Lung (tissue), 17 donors: ENCODE measurements at places on chromosomes 5 and 9.

- H3K4me1 ChIP-seq: no peaks in the 10 kb centered on the region
- no peak for DNase-seq
- no peaks in the 10 kb centered on the region for H3K36me3 ChIP-seq
- H3K27me3 ChIP-seq: no peaks in the 10 kb centered on the region
- H3K27ac ChIP-seq: no peak overlapping the region
These were observed 8.6 kb upstream of the MUSK start for GRCh38 chr9:110659891-110660541.

DNA sequence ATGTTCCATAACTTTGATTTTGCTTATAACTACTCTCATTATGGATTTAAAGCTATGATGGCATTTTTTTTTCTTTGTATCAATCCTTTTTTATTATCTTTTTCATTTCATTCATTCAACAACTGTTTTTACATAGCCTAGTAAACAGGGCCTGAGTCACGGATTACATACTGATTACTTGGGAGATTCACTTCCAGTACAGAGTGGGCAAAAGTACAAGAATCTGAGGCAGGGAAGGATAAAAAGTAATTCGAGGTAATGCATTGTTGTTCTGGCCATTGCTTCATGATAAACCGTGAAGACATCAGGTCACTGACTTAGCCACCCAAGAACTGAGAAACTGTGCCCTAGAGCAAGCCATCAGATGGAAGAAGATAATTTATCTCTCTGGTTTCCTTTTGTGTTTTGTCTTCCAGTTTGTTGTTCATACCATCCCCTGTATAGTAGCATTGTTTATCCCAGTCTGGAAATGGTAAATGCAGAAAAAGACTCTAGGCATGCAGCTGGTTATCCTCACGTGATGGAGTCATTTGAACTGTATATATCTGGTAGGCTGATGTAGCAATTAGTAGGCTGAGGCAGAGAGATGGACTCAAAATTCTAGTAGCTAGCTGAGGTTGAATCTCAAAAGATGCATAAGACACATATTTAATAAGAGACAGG lies 145.6 kb downstream of the CNTLN start:
- no peaks in the 10 kb centered on the region for H3K36me3 ChIP-seq
- H3K27ac ChIP-seq: no peak overlapping the region
- H3K4me1 ChIP-seq: no peaks in the 10 kb centered on the region
- H3K4me3 ChIP-seq: no peak overlapping the region
- DNase-seq: no peak

DNA sequence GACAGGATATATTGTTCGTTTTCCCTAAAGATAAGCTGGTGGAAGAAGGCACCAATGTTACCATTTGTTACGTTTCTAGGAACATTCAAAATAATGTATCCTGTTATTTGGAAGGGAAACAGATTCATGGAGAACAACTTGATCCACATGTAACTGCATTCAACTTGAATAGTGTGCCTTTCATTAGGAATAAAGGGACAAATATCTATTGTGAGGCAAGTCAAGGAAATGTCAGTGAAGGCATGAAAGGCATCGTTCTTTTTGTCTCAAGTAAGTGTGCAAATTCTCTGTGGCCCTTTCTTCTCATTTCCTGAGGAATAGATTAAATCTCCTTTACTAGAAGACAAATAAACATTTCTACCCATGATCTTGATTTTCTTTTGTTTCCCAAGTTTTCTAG lies 38.0 kb downstream of the OSMR start:
- peaks cover 25% of the 10 kb centered on the region for H3K36me3 ChIP-seq
- H3K4me3 ChIP-seq: no peak overlapping the region
- H3K27ac ChIP-seq: no peak overlapping the region
- DNase-seq: no peak
- H3K4me1 ChIP-seq: no peaks in the 10 kb centered on the region

GRCh38 chr5:179268966-179269693 lies 76.1 kb downstream of the ADAMTS2 start:
- no peaks in the 10 kb centered on the region for H3K36me3 ChIP-seq
- no peaks in the 10 kb centered on the region for H3K4me1 ChIP-seq

- DNase-seq: no peak
- peaks cover 6% of the 10 kb centered on the region for H3K4me1 ChIP-seq
- H3K4me3 ChIP-seq: no peak overlapping the region
These were observed 325.4 kb downstream of the TMEM38B start for GRCh38 chr9:106019702-106020101.

DNA sequence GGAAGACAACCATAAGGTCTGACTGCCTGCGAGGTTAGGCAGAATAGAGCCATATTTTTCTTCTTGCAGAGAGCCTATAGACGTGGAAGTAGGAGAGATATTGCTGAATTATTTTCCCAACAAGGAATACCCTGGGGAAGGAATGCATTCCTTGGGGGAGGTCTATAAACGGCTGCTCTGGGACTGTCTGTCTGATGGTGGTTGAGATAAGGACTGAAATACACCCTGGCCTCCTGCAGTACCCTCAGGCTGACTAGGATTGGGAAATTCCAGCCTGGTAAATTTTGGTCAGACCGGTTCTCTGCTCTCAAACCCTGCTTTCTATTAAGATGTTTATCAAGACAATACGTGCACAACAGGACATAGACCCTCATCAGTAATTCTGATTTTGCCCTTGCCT lies 617.5 kb upstream of the GRIN3A start:
- H3K27me3 ChIP-seq: no peaks in the 10 kb centered on the region
- no peaks in the 10 kb centered on the region for H3K36me3 ChIP-seq
- H3K27ac ChIP-seq: no peak overlapping the region

GRCh38 chr9:79256691-79257213 lies 315.0 kb upstream of the TLE4 start:
- no peak overlapping the region for H3K4me3 ChIP-seq
- H3K4me1 ChIP-seq: peaks cover 4% of the 10 kb centered on the region

DNA sequence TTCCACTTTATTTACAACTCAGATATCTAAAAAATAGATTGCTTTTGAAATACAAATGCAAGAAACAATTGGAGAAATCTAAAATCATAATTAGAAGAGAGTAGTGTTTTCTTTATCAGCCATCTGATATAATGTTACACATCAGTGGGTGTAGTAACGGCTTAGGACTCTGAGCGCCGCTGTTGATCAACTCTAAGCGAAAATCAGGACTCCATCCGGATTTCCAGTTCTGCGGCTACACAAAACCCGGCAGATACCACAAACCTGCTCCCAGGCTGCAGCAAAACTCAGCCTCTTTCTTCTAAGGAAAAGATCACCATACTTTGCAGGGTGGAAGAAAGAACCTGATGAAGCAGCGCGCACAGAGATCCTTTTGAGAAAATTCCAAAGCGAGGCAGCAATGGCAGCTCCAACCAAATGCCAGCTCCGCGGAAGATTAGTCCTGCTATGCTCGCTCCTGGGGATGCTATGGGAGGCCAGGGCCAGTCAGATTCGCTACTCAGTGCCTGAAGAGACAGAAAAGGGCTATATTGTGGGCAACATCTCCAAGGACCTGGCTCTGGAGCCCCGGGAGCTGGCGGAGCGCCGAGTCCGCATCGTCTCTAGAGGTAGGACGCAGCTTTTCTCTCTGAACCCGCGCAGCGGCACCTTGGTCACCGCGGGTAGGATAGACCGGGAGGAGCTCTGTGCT lies at the start of gene PCDHGA9:
Gene PCDHGA9, plus strand, starts transcription at position 226 of the 691 bp plus-strand sequence. Its CDS starts 175 bp downstream, at position 401.
- peak within 1 kb of the TSS; percentile 3 for H3K4me3 ChIP-seq
- no peaks in the 10 kb centered on the region for H3K27me3 ChIP-seq
- peaks cover 3% of the 10 kb centered on the region for H3K4me1 ChIP-seq
- DNase-seq: peak; percentile 43
- H3K36me3 ChIP-seq: peaks cover 5% of the 10 kb centered on the region
- no peak within 1 kb of the TSS for H3K27ac ChIP-seq

- no peak overlapping the region for H3K27ac ChIP-seq
- DNase-seq: no peak
- H3K27me3 ChIP-seq: no peaks in the 10 kb centered on the region
- H3K4me1 ChIP-seq: no peaks in the 10 kb centered on the region
- H3K36me3 ChIP-seq: no peaks in the 10 kb centered on the region
These were observed 1.7 kb upstream of the ACSL6 start for GRCh38 chr5:132013006-132013689.

DNA sequence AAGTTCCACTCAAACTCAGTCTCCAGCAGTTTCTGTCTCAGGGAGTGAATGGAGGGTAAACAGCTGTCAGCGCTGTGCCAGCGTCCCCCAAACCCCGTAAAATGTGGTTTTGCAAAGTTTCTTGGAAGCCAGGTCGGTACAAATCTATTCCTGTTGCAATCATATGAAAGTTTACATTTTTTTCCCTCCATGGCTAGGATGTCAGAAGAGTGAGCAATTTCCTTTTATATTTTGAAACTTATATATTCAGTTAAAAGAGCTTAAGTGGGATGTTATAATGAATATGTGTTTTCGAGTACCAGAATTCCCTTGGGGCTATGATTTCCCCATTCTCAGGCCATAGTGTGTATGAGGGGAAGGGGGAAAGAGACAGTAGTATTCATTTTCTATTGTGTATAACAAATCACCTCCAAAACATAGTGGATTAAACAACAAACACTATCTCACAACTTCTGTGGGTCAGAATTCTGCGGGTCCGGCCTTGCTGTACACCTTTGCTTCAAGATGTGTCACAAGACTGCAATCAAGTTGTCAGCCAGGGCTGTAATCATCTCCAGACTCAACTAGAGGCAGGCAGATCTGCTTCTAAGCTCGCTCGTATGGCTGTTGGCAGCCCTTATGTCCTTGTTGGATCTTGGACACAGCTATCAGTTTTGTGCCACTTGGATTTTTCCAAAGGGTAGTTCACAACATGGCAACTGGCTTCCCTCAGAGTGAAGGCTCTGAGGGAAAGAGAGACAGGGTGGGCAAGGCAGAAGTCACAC lies 107.4 kb downstream of the SNX18 start:
- no peak overlapping the region for H3K4me3 ChIP-seq
- peaks cover 14% of the 10 kb centered on the region for H3K4me1 ChIP-seq
- H3K36me3 ChIP-seq: no peaks in the 10 kb centered on the region
- H3K27ac ChIP-seq: no peak overlapping the region
- no peak for DNase-seq

- H3K27ac ChIP-seq: peak overlapping the region; percentile 79
- no peak overlapping the region for H3K4me3 ChIP-seq
- H3K4me1 ChIP-seq: peaks cover 3% of the 10 kb centered on the region
These were observed 1.8 kb upstream of the CKS2 start for GRCh38 chr9:89309166-89309565.

GRCh38 chr9:133348718-133349573 lies 928 bp downstream of the RPL7A start:
- H3K4me3 ChIP-seq: peak overlapping the region; percentile 100
- peaks cover 14% of the 10 kb centered on the region for H3K4me1 ChIP-seq
- H3K36me3 ChIP-seq: peaks cover 55% of the 10 kb centered on the region

DNA sequence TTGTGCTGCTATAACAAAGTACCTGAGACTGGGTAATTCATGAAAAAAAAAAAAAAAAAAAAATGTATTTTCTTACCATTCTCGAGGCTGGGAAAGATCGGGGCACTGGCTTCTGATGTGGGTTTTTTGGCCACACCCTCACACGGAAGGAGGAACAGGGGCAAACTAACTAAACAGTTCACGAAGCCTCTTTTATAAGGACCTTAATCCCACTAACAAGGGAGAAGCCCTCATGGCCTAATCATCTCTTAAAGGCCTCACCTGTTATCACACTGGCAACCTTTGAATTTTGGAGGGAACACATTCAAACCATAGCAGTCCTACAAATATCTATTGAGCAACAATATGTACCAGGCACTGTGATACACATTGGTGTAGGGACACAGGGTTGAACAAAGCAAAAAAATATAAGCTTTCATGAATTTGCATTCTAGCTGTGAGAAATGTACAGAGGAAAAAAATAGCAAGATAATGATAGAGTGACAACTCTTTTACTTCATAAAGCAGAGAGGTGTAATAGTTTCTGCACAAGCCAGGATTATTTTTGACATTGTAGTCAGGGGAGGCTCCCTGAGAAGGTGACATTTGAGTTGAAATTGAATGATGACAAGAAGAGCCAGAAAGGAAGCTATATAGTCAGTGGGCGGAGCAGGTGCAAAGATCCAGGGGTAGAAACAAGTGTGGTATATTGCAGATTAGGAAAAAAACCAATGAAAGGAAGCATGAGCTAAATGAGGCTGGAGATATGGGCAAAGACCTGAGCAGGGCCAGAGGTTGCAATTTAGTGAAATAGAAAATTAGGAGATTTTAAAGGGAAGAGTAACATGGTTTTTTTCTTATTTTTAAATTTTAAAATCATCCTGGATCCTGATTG lies 68.1 kb upstream of the GRAMD2B start:
- peaks cover 6% of the 10 kb centered on the region for H3K4me1 ChIP-seq
- no peak overlapping the region for H3K27ac ChIP-seq
- H3K36me3 ChIP-seq: no peaks in the 10 kb centered on the region
- no peak overlapping the region for H3K4me3 ChIP-seq
- no peak for DNase-seq

DNA sequence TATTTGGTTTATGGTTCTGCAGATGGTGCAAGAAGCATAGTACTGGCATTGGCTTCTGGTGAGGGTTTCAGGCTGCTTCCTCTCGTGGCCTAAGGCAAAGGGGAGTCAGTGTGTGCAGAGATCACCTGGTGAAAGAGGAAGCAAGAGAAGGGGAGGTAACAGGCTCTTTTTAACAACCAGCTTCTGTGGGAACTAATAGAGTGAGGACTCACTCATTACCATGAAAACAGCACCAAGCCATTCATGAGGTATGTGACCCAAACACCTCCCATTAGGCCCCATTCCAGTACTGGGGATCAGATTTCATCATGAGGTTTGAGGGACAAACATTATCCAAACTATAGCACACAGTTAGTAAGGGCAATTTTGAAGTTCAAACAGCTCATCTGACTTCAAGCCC lies 263.5 kb downstream of the TMEM38B start:
- H3K4me3 ChIP-seq: no peak overlapping the region
- no peaks in the 10 kb centered on the region for H3K36me3 ChIP-seq
- DNase-seq: no peak
- no peaks in the 10 kb centered on the region for H3K27me3 ChIP-seq
- no peak overlapping the region for H3K27ac ChIP-seq
